ENCODE measurements at places on chromosomes 3 and 15.
A peak's percentile ranks its signal among the peaks of the same experiment; 100 is the strongest.

- DNase-seq = no peak
Measured at GRCh38 chr3:97439373-97439772, 325.2 kb upstream of the ARL6 start.

DNA sequence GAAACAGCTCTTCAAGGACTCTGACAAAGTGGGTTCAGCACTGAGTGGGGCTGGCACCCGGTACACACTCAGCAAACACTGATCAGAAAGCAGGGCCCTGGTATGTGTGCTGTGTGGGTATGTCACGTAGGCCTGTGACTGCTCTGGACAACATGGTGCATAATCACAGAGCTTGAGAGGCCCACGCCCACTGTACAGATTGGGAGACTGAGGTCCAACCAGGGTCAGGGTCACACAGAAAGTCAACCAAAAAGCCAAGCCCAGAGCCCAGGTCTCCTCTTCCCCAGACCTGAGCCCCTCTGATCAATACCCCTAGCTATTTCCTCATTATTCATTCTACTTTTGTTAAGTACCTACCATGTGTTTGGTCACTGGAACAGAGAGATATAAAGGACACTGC lies 166.1 kb upstream of the LINGO1 start:
- no peak for DNase-seq

DNA sequence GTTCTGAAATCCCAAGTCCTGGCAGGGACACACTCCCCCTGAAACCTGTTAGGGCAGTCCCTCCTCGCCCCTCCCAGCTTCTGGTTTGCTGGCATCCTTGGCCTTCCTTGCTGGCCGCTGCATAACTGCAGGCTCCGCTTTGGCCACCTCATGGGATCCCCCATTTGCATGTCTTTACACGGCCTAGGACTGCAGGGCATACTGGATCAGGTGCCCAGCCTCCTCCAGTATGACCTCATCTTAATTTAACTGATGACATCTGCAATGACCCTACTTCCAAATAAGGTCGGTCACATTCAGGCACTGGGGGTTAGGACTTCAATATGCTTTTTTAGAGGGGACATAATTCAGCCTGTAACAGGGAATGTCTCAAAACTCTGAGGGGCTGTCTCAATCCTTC lies 173.3 kb downstream of the RAB11A start:
- DNase-seq = no peak

DNA sequence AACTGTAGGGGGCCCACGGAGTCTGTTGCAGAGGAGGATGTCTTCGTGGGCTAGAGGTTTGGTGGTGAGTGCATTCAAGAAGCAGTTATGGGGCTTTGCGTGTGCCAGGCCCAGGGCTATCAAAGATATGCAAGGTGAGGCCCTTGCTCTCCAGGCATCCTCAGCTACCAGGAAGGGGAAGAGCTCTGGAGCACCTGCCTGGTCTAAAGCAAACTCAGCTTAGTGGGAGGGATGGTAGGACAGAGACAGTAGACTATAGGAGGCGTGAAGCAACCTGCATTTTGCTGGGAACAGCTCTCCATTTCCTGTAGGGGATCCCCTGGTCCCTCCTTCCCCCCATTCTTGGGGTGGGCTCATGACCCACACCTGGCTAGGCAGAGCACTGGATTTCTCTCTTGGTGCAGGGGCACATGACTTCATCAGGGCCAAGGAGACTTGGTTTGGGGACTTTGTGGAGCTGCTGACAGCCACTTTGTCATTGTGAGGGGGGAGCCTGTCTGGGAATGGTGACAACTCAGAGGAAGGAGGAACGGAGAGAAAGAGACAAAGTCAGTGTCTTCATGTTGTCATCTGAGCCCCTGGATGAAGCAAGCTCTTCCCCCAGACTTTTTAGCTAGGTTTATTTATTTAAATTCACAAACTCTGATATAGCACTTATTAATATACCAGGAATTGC lies 8.6 kb upstream of the EEFSEC start:
- DNase-seq = no peak

DNA sequence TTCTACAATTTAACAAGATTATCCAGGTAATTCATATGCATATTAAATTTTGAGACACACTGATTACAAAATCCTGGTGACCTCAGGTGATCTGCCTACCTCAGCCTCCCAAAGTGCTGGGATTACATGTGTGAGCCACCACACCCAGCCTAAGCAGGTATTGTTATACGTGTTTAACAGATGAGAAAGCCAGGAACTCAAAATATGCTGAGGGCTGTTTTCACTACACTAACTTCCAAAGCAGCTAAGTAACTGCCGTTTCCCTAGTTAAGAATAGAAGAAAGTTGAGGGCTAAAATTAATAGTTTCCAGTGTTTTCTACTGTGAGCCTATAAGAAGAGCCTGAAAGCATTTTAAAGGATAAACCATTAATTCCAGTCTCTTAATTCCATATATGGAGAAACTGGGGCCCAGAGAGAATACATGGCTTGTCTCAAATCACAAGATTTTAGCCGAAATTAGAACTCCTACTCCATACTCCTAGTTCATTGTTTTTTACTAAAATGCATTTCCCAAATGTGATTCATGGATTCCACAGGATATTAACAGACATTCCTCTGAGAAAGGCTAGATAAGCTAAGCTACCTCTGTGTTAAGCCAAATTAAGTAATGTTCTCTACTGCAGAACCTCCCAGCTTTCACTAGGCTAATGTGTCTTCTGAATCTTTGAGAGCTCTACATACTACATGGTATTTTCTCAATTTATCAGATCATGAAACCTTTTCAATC lies 17.0 kb upstream of the AVEN start:
- DNase-seq = no peak

GRCh38 chr3:189630767-189631372 lies 319 bp upstream of the TP63 start:
- DNase-seq = no peak

DNA sequence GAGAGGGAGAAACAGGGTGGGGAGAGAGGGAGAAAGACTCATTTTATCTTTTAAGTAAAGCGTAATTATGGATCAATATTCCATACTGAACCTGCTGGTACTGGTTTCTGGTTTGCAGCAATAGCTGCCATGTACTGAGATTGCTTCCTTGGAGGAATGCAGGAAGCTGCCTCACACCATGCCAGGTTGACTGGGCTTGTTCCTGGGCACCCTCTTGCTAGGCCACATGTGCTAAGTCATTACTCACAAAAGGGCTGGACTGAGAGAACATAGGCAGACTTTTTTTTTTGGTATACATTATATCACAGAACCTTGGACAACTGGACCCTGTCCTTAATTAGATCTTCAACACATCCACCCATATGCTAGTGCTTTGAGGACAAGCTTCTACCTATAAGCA lies 193.4 kb downstream of the ZNF621 start:
- DNase-seq = no peak

GRCh38 chr15:80576519-80577090 lies 118.5 kb upstream of the ABHD17C start:
- DNase-seq = no peak

- DNase-seq = no peak
Measured at GRCh38 chr15:41824062-41824745, 3.7 kb upstream of the JMJD7 start.

- DNase-seq = no peak
Measured at GRCh38 chr3:123027292-123028232, at the start of gene SEMA5B. SEMA5B (minus strand) TSS chr3:123027763; CDS start chr3:122961263, 66,500 bp downstream.

- DNase-seq = peak; percentile 23
Measured at GRCh38 chr3:23115171-23115877, 87.8 kb upstream of the UBE2E2 start.

- DNase-seq = no peak
Measured at GRCh38 chr3:46710229-46710628, 7.4 kb downstream of the PRSS50 start.

DNA sequence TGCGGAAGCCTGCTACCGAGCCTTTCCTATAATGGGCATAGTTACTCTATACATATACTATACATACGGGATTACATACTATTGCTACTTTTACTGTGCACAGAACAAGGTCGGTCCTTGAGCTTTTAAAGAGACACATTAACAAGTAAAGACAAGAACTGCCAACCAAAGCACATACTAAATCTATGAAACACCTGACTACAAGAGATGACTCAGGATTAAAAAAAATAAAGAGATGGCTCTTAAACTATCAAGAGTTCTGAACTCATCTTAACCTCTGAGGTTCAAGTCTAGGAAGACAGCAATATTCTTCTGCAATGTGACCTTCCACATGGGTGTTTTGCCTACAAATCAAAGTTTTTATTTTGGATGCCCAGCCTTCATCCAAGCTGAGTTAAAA lies 106.8 kb downstream of the TNIK start:
- DNase-seq = no peak

GRCh38 chr15:34644061-34644460 lies 60.6 kb upstream of the GOLGA8B start:
- DNase-seq = no peak

- DNase-seq = no peak
Measured at GRCh38 chr15:71410347-71410746, 295.1 kb downstream of the THSD4 start.

DNA sequence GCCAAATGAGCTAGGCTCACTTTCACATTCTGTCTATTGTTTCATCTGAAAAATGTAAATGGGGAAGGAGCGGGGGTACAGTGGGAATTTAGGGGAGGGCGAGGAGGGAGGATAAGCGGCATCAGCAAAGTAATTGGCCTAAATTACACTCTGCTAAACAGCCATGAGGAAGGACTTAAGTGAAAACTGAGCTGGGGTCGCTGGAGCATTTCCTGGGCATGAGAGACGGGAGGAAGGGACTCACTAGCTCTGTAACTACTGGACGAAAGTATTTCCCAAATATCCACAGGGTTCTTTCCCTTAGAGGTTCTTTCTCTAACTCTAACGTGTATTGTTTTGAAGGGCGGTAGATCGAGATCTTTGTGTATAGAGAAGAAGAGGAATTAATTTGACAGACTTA lies 418.0 kb downstream of the SOX2 start:
- DNase-seq = no peak

DNA sequence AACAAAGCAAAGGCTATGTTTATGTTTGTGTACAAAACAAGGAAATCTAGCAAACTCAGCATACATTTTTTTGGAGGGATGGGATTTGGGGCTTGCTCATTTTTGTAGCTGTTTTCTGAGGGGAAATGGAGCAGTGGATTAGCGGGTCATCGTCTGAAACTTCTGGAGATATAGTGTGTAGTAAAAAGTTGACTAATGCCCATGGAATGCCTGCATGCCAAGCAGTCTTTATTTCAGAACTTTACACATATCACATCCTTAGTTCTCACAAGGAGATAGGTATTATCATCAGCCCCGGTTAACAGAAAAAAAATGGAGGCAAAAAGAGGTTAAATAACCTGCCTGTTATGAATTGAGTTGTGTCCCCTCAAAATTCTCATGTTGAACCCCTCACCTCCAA lies 47.1 kb downstream of the ATP13A4 start:
- no peak for DNase-seq

GRCh38 chr3:58409663-58410062 lies 24.0 kb downstream of the PDHB start:
- DNase-seq = no peak

DNA sequence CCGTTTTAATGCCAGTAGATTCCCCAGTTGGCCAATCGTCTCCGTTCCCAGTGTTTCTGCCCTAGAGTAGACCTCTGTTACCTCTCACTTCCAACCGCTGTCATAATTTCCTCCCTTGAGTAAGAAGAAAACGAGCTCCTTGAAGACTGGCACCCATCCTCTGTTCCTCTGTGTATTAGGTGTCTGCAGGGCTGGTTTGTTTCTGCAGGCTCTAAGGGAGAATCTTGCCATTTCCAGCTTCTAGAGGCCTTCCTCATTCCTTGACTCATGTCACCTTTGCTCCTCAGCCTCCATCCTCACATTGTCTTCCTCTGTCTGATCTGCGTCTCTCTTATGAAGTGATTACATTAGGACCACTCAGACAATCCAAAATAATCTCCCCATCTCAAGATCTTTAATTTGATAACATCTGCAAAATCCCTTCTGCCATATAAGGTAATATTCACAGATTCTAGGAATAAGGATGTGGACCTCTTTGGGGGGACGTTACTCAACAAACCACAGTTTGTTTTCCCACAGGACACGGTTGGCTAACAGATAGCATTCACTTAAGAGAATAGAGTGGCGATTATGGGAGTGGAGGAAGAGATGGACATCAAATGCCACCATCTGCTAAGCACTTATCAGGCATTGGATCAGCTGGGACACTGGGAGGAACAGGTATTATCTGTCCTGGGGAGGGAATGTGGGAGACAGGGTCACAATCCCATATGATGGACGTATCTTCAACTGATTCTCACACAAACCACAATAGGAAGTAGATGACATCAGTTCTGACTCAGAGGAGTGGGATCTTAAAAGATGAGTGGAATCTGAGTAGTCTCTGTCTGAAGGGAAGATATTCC lies 17.1 kb downstream of the ARHGAP31 start:
- no peak for DNase-seq

- no peak for DNase-seq
Measured at GRCh38 chr3:27758083-27758482, 36.0 kb upstream of the EOMES start.

GRCh38 chr3:108489776-108490175 lies 20.6 kb downstream of the MYH15 start:
- DNase-seq = peak; percentile 59

DNA sequence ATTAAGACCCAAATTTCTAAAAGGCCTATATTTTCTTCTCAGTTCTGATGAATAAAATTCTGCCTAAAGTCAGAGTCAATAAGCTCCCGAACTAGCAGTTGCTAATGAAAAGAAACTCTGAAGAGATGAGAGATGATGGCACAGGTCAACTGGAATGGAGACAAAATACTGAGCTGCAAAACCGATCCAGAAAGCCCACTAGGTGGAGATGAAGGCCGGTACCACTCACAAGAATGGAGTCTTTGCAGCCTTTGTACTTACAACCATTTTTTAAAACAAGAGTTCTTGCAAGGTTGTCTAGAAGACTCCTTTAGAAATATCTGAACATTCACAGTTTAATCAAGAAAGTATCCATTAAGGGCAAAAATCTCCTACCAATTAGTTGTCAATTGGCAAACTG lies 119.9 kb upstream of the TJP1 start:
- no peak for DNase-seq

DNA sequence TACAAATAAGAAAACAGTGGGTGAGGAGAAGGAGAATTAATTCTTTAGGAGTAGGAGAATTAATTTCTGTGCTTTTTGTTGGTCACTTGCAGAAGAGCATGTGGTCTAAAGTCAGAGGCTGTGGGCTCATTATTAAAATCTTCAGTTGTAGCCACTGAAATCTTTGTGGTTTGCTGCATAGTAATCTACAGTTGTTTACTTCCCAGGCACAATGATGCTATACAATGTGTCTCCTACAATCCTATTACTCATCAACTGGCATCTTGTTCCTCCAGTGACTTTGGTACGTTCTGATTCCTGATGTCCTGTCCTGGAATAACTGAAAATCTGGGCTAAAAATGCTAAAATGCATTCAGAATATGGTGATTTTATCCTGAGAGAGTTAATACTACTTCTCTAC lies 21.0 kb downstream of the IFT122 start:
- DNase-seq = no peak
